ENCODE measurements at places on chromosomes 2 and 18.

DNA sequence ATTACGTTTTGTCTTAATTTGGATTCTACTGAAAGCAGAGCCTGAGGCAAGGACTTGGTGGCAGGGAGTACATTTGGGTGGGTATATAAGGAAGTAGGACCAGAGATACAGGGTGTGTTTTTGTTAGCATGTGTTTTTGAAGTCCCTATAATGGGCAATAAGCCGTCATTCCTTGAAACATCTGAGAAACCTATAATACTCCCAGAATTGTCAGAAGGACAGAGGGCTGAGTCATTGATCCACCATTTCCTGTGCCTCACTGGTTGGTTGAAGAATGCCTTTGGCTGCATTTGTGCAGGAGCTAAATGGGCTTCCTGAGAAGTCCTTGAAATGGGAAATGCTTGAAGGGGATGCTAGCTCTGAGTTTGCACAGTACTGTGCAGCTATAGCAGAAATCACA, 281.8 kb upstream of the ZEB2 start:
- DNase-seq, result no peak

GRCh38 chr2:64985447-64985846, 3.8 kb upstream of the SLC1A4 start:
- DNase-seq, result no peak

DNA sequence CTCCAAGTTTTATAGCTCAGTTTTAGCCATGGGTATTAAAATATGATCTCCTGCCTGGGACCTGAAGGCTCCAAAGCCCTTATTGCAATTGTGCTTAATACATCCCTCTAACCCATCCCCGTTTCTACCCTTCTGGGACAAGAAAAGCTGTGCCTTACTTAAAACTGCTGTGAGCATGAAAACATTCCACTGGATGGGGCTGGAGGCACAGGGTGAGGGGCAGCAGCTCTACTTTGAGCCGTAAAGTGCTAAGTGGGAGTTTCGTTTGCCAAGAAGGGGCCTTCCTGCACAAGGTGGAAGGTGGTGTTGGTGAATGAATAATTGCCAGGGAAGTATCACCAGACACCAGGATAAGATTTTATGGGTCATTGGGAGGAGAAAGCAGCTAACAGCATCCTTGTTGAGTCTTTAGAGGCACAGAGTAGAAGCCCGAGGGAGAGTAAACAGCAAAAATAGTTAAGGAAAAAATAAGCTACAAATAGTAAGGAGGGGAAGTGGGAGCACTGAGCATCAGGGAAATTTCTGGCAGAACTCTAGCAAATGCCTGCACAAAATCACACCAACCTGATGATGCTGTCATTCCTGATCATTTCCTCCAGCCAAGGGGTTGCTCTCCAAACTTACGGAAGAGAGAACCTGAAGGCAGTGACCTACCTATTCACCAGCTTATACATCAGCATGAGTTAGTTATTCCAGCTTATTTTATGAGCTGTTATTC, 218.4 kb downstream of the MREG start:
- no peak for DNase-seq

GRCh38 chr2:27655155-27655951, 8.1 kb downstream of the SUPT7L start:
- DNase-seq, result no peak

GRCh38 chr2:163351143-163351542, 384.7 kb downstream of the FIGN start:
- no peak for DNase-seq
